ENCODE measurements at places on chromosomes 16 and 17.

- DNase-seq, result no peak
Observed at GRCh38 chr16:83215406-83216001, 588.7 kb downstream of the CDH13 start.

- DNase-seq, result no peak
Observed at GRCh38 chr16:24507959-24508480, 31.3 kb upstream of the RBBP6 start.

DNA sequence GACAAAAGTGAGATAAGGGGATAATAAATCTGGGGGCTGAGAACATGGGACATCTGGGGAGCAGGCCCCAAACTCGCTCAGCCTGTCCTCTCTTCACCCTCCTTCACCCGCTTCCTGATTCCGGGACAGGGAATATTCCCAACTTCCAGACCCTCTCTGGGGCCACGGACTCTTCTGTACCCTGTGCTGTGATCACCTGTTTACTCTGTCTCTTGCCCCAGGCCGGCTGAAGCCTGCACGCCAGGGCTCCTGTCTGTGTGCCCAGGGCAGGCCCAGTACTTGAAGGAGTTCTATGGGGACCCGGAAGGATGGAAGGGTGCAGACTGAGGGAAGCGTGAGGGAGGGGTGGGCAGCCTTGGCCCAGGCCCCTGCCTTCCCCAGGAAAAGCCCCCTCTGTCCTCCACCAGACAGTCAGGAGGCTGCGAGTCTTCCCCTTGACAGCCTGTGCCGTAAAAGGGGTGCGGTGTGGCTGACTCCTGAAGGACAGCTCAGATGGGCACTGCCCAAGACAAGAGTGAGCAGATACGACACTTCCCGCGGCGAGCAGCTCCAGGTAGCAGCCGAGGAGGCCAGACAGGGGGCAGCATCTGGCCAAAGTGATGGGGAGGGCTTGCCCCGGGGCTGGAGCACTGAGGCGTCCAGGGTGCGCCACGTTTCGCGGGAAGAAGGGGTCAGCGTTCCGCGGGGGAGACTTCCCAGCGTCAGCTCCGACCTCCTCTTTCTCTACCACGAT lies 1.0 kb upstream of the CCNF start:
- DNase-seq, result no peak

DNA sequence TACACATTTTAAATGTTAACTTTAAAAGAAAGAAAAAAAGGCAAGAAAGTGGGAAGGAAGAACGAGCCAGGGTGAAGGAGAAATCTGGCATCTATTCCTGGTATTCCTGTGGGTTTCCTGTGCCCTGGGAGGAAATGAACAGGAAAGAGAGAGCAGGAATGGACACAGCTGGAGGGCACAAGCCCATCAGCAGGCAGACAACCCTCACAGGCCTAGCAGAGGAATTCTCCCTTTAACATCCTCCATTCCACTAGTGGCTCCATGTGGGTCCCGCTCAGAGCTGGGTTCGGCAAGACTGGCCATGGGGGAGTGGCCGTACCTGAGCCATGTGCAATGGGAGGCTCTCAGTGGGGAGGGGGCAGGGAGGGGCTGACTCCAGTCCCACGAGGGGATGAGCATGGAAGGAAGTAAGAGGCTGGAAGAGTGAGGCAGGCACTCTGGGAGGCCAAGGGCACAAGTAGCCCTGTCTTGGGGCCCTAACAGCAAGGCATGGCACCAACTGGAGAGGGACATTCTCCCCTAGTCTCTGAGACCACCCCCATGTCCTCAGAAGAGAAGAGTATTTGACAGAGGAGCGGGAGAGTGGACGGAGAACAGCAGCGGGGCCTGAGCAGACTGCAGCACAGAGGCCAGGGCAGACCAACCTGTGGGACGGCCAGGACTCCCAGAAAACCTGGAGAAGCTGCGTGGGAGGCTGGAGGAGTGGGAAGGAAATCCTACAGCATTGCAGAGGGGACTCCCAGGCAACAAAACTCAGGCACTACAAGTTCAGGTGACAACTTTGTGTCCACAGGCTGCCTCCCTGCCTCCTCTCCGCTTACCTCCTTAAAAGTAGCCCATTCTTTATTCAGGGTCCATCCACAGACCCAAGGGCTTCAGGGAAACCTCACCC lies 30.2 kb downstream of the TK2 start:
- no peak for DNase-seq

DNA sequence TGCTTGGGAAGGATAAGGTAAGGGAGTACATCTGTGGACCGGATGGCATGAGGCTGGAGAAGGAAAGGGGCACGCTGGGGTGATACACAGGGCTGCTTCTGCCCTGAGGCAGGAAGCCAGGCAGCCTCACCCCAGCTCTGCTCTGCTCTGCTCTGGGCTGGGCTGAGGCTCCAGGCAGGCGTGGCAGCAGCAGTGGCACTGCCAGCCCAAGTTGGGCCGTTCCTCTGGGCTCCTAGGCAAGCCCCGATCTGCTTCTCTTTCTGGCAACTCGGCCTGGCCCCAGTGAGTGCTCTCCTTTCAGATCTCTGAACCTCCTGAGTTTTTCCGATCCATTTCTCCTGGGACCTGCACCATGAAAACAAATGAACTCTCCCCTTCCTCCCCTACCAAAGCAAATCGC lies 44.9 kb downstream of the VAC14 start:
- DNase-seq, result no peak

DNA sequence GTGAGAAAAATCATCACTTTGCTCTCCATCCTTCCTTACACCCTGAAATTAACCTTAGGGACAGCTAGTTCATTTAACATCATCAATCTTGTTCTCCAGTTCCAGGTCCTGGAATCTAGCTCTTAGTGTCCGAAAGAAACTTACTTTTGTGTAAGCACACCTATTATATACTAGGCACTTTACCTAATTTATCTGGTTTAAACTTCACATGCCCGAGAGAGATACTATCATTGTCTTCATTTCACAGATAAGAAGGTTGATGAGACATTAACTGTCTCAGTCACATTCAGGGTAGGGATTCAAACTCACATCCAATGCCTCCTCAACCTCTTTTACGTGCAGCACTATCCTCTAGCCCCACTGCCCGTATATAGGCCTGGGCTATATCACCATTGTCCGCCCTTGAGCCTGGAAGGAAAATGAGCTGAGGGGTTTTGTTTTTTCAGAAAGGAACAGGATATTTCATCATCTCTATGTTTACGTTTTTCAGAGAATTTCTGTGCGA lies 501 bp upstream of the AP2B1 start:
- DNase-seq, result no peak

- DNase-seq, result no peak
Observed at GRCh38 chr17:8628172-8628571, 2.4 kb downstream of the MYH10 start.
